Erythroblast (primary cell): ENCODE measurements at places on chromosomes 7 and 10.
A peak's percentile ranks its signal among the peaks of the same experiment; 100 is the strongest.

GRCh38 chr7:14424675-14425074 is 435.2 kb upstream of the ETV1 start:
- no peak for DNase-seq

DNA sequence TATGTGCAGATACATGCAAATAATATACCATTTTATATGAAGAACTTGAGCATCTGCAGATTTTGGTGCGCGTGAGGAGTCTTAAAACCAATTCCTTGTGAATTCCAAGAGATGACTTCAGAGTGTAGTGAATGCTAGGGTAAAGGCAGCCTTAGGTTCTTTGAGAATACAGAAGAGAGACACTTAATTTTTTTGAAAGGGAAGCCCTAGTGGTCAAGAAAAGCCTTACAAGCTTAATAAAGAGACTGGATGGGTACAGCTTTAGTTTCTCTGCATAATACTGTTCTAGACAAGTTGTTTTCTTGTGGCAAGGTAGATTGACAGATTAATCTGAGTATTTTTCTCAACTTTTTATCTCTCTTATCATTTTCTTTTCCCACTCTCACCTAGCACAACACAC is 636.5 kb downstream of the DNAJB9 start:
- no peak for DNase-seq

DNA sequence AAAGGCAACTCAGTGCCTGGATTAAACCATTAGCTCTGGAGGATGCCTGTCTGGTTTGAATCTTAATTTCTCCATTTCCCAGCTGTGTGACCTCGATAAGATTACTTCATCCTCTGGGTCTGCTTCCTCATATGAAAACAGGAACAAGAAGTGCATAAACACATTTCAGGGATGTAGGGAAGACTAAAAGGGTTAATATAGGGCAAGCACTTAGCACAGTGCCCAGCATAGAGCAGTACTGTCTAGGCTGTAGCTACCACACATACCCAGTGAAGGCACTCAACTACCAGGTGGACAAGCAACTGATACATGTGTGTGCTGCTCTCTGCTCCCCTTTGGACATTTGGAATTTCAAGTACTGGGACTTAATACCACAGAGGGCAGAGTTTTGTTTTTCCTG is 85.4 kb downstream of the KCNMA1 start:
- no peak for DNase-seq

DNA sequence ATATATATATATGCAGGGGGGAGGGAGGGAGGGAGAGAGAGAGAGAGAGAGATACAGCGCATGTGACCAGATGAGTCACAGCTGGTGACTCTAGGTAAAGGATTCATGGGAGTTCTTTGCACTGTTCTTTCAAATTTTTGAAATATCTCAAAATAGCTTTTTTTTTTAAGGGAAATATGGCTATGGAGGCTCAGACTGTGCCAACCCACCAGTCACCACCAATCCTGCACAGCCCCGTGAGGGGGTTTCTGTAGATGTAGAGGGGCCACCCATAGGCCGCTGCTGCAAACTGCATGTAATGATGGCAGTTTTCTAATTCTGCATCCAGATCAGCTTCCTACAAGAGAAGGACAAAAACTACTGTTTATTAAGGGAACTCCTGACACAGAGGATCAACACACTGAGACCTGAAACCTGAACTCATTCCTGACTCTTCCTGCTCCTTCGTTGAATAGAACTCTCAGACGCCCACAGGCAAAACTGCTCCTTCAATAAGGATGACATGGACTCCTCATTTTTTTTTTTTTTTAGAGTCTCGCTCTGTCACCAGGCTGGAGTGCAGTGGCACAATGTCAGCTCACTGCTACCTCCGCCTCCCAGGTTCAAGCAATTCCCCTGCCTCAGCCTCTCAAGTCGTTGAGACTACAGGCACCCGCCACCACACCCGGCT is 17.3 kb downstream of the DAGLB start:
- DNase-seq: peak; percentile 44

- DNase-seq: no peak
Measured at GRCh38 chr7:117839507-117839906, 33.7 kb downstream of the CTTNBP2 start.

DNA sequence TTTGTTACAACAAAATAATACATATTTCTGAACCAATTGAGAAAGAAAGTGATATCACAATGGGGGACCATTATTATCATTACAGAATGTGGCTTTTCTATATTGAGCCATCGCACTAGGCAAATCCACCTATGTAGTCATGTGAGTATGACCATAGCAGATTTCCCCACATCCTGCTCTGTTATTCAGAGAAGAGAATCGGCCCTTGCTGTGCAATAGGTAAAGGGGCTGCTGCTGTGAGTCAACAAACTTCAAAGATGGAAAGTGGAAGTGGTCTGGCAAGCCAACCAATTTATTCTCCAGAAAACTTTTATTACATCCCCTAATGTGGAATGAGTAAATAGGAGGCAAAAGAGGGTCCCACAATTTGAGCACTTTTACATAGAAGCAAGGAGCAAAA is 573.4 kb downstream of the ETV1 start:
- DNase-seq: no peak

GRCh38 chr7:27619492-27619891 is 43.2 kb downstream of the HIBADH start:
- DNase-seq: no peak

GRCh38 chr10:81961451-81962184 is 86.6 kb downstream of the NRG3 start:
- DNase-seq: no peak

DNA sequence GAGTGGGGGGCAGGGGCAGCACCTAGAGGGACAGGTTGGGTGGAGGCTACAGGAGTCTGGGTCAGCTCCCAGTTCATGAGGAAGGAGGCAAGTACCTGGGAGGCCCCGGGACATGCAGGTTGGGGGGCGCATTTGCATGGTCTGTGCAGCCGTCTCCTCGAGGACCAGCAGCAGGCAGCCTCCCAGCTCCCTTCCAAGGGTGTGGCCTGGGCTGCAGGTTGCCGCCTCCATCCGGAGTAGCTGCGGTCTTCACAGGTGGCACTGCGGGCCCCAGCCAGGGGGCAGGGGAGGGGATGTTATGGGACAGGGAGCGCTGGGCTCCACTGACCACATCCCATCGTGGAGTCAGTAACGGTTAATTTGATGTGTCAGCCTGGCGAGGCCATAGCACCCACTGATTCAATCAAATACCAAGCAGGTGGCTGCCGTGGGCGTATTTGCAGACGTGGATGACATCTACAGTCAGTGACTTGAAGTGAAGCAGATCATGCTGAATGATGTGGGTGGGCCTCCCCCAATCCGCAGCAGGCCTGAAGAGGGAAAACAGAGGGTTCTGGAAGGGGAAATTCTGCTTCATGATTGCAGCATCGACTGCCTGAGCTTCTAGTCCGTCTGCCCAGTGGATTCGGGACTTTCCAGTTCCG is 81.6 kb downstream of the PRKAG2 start:
- no peak for DNase-seq

- no peak for DNase-seq
Measured at GRCh38 chr10:48626986-48627731, 22.3 kb upstream of the ARHGAP22 start.

DNA sequence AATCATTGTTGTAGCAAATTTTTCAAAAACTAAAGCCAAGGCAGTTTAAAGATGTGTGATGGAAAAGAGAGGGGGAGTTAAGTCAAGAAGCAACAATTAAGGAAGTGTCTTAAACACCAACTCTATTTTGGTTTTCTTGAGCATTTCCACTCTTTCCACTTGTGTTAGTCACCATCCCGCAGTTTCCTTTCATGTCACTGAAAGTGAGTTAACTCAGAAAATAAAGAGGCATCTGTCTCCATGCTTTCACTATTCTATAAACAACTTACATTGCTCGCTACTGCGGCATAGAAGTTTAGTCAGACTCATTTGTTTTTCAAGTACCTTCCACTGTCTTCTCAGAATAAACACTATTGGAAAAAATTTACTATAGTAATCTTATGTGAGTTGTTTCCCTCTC is 284.9 kb upstream of the SEMA3D start:
- DNase-seq: no peak

GRCh38 chr7:84982199-84982598 is 204.7 kb downstream of the SEMA3D start:
- DNase-seq: no peak

- no peak for DNase-seq
Measured at GRCh38 chr10:74651565-74651964, 174.8 kb upstream of the KAT6B start.

DNA sequence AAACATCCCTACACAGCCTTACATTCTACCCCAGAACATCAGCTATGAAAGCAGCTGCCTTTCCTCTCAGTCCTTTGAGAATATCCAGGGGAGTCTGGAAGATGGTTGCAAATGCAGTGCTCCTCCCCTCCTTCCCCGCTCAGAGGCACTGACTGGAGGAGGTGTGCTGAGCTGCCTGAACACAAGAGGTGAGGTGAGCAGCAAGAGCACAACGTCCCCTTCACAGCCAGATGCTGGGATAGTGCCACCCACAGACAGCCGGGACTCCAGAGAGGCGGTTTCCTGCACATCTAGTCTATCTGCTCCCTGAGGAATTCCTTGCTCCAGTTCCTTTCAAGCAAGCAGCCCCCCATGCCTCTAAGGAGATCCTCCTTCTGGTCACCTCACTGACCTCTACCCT is 74.2 kb downstream of the EZH2 start:
- DNase-seq: no peak

GRCh38 chr7:30176463-30177109 is 41.8 kb downstream of the MTURN start:
- peak; percentile 47 for DNase-seq

- DNase-seq: peak; percentile 82
Measured at GRCh38 chr7:100799037-100799896, 28.1 kb downstream of the EPHB4 start.

DNA sequence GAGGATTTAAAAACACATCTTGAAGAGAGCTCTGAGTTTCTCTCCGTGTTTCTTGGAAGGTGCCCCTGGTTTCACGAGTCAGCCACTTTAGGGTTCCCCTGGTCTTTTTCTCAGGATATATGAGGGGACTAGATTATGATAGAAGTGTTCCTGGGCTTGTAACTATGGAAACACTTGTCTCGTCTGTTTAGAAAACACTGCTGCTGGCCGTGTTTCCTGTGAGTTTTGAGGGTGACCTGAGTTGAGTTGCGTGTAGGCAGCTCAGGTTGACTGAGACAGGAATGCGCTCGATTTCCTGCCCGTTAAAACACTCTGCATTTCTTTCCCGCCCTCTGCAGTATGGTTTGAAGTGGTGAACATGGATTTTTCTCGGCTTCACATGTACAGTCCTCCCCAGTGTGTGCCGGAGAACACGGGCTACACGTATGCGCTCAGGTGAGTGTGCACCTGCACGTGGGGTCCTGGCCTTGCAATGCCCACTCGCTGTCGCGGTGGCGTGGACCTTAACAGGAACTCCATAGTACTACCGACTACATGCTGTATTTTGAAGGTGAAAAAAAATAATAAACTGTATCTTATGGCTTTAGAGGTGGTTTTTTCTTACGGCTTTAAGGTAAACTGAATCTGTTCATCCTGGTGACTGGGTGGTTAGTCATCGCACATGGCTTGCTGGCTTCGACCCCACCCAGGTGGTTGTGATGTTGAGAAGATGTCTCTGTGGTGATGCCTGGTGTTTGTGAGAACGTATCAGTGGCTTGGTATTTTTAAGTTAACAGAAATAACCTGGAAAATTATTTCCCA is at the start of gene SUN1:
SUN1 (plus strand) TSS at position 310 of the 801 bp plus-strand sequence; CDS start at position 359, 49 bp downstream.
- DNase-seq: no peak

GRCh38 chr10:86663576-86664339 is 4.6 kb upstream of the LDB3 start:
- peak; percentile 22 for DNase-seq

DNA sequence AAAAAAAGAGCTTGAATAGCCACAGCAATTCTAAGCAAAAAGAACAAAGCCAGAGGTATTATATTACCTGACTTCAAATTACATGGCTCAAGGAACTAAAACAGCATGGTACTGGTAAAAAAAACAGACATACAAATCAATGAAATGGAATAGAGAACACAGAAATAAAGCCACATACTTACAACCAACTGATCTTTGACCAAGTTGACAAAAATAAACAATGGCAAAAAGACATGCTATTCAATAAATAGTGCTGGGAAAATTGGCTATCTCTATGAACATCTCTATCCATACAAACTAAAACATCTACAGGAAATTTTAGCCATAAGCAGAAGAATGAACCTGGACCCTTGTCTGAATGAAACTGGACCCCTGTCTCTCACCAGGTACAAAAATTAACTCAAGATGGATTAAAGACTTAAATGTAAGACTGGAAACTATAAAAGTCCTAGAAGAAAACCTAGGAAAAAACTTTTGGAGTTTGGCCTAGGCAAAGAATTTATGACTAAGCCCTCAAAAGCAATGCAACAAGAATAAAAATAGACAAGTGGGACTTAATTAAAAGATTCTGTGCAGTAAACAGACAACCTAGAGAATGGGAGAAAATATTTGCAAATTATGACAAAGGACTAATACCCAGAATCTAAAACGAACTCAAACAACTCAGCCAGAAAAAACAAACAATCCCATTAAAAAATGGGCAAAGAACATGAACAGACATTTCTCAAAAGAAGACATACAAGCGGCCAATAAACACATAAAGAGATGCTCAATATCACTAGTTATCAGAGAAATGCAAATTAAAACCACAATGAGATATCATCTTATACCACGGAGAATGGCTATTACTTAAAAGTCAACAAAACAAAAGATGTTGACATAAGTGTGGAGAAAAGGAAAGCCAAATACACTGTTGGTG is 72.8 kb upstream of the DDC start:
- no peak for DNase-seq

GRCh38 chr10:79905322-79906314 is 43.3 kb downstream of the SFTPD start:
- peak; percentile 68 for DNase-seq

DNA sequence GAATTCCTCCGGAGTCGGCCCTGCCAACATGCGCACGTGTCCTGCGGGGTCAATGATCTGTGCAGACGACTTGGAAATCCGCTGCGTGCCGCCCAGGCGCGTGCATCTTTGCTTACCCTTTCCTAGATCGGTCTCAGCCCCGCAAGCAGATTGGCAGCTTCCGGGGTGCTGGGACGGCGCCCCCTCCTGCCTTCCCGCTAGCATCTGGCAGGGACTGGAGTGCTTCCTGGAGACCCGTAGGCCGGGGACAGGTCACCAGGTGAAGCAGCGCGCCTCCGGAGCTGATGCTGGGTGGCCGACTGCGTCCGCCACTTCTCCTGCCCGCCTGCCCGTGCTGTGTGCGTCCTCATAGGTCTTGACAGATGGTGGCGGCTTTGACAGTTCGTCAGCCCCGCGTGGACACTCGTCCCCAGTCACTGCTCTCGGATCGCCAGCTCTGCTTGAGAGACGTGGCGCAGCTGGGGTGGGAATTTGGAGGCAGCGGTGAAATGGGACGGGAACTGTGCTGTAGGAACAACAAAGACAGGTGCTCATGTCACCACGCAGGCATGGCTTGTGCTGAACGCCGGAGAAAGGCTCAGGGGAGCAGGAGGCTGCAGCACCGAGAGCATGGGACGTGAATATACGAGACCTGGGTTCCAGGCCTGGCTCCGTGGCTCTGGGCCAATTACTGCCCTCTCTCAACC is 21.9 kb upstream of the KCNK18 start:
- peak; percentile 40 for DNase-seq

- DNase-seq: peak; percentile 17
Measured at GRCh38 chr7:26850193-26850651, 14.2 kb downstream of the SKAP2 start.
